ENCODE measurements at places on chromosomes 6 and 20.

- no peak for DNase-seq
Observed at GRCh38 chr20:51067792-51068191, 44.9 kb upstream of the KCNG1 start.

- DNase-seq = no peak
Observed at GRCh38 chr20:37351689-37352607, 6.0 kb downstream of the SRC start.

DNA sequence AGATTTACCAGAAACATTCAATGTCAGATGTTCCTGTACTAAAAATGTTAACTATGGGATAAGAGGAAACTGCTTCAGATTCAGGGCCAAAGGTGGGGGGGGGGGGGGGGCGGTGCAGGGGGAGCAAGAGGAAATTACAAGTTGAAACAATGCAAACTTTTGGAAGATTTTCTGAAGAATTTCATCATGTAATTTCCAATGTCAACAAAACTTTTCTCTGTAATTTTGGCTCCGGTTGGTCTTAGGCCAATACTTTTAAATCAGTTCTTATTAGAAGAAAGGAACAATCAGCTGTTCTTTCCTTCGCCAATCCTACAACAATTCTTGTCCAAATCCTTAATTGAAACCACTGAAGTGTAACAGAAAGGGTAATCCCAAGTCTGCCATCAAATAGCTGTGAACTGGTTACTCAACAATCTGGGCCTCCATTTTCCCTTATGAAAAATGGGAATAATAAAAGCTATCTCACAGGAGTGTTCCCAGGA is 13.1 kb downstream of the UQCC1 start:
- DNase-seq = no peak

DNA sequence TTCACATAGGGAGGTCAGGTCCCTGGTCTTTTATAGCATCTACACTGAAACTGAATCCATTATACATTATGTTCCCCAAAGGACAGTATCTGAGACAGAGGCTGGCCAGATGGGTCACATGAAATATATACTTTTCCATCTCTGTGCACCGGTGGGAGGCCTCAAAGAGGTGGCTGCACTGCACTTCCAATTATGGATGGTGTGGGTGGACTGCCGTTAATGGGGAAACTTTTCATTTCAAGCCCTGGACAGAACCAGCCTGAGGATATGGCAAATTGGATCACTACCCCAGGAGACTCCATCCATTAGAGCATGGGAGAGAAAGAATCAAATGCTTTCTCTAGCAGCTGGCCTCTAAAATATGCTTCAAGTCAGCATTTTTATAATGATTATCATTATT is 280.5 kb upstream of the OPRM1 start:
- no peak for DNase-seq

DNA sequence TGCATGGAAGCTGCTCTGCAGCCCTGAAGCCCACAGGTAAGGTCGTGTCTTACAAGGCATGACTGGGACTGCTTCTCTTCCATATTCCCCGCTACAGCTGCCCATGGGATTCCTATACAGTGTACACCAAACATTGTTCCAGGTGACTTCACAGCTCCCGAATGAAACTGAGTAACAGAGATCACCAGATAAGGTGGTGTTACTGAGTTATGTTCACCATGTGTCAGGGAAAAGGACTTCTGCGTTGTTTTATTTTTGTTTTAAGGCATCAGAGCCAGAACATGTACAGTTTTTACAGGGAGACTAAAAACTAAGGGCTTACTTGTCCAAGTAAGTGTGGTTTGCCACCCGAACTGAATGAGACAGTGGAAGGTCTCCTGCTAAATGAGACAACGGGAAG is 138.3 kb downstream of the CD83 start:
- no peak for DNase-seq

DNA sequence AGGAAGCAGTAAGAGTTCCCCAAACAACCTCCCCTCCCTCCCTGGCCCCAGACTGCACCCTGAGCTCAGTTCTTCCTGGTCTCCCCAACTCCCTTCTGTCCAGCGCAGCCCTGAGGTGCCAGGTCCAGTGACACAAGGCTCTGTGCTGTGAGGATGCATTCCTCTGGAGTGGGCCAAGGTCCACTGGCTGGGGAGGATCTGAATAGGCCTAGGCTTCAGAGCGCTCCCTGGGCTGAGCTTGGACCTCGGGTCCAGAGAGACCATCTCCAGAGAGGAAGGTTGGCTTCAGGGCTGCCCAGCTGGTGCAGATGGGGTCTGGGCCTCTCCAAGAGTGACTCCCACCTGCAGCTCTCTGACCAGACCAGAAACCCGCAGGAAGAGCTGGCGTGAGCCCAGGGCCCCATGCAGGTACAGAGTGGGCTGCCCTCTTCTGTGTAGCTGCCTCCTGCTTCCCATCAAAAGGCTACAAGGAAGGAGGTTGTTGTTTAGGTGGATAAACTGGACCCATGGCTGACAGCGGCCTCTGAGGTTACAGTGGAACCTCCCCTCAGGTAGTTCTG is 52.3 kb upstream of the MLN start:
- DNase-seq = no peak

DNA sequence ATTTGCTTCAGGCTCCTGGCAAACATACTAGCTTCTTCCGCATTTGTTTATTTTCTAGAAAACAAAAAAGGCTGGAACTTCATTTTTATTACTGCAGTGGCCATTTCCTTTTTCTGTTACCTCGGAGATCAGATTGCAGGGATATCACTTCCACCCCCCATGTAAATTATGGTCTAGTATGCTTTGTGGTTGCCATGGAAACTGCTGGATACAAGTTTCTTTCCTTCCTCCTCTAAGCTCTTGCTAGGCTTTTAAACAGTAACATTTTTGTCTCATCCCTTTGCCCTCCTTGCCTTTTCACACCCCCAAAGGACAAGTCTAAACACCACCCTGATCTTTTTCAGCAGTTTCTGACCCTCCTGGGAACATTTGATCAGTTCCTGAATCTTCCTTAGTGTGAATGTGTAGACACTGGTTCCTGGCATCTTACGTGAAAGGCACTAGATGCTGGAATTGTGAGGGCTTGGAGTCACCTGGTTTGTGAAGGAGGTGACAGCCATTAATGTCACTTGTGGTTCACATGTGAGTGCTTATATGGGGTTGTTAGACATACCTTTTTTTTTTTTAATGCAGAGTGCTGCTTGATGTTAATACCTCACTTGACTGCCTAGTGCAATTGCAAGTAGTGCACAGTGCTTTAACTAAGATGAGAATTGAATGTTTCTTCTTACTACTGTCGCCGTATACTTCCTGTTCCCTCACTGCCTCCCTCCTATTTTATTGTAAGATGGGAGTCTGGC is 181.6 kb downstream of the JARID2 start:
- DNase-seq = no peak

- DNase-seq = no peak
Observed at GRCh38 chr20:49132995-49133478, 55.1 kb downstream of the STAU1 start.

GRCh38 chr6:5328800-5329199 is 67.5 kb downstream of the FARS2 start:
- DNase-seq = no peak

- no peak for DNase-seq
Observed at GRCh38 chr6:27119329-27119728, 128.2 kb upstream of the PRSS16 start.

DNA sequence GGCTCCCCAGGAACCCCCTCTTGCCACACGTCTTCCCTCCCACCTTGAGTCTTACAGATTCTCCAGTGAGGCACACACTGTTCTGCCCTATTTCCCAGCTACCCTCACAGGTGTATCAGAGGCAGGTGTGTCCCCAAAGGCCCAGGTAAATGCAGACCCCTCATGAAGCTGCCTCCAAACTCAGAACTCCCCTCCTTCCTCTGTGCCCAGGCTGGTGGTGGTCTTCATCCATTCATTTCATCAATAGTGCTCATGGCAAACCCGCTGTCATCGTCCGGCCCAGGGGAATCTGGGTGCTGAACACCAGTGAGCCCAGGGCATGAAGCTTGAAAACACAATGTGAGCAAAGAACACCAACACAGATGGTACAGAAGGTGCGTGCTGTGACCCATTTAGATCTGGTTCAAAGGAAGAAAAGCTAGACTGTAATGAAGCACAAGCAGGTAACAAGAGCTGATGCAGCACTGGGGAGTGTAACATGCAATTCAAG is 213.1 kb downstream of the SYNDIG1 start:
- DNase-seq = no peak

DNA sequence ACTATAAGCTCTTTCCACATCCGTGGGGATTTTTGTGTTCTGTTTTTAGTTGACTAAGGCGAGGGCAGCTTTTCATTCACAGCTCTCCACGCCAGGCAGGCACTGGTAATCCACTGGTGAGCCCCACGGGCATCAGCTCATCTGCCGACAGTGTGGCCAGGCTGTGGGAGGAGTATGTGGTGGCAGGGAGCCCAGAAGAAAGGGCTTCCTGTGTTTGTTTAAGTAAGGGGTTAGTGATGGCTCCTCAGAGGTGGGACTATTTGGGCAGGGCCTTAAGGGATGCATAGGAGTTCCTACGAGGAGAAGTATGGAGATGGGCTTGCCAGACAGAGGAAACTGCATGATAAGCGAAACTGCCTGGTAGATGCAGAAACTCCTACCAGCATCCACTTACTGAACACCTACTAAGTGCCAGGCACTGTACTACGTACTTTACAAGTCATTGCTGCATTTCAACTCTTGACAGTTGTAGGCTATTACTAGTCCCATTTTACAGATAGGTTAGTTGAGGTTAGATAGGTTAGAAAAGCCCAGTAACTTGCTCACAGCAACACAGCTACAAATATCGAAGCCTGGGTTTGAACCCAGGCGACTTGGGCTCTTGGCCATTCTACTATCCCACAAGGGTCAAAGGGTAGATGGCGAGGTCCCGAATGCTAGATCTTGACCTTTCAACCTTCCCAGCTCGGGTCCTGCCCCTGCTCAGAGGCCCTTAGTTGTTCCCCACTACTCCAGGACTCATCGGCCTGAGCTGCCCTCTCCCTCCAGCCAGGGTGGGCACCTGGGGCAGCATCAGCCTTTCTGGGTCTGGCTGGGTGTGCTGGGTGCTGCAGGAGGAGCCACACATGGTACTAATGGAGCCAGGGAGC is 55.1 kb downstream of the CEBPB start:
- no peak for DNase-seq

DNA sequence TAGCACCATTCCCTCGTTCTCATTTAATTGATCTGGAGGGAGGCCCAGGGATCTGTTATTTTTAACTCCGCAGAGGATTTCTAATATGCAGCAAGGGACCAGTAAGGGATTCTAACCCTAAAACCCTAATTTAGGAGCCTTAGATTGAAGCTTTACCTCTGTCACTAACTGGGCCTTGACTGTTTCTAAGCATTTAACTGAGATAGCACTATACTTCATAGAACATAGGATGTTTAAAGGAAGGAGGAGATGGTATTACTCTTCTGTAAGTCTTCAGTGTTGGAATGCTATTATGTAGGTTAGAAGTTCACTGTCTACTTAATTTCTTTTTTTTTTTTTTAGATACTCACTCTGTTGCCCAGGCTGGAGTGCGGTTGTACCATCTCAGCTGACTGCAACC is 242.5 kb downstream of the ZFAND3 start:
- DNase-seq = no peak

GRCh38 chr6:147888374-147888773 is 379.9 kb downstream of the SAMD5 start:
- no peak for DNase-seq

GRCh38 chr6:72133324-72133723 is 247.0 kb downstream of the RIMS1 start:
- no peak for DNase-seq

GRCh38 chr6:3322366-3322890 is 63.7 kb downstream of the PSMG4 start:
- no peak for DNase-seq

GRCh38 chr20:32969356-32970114 is 34.7 kb downstream of the SUN5 start:
- no peak for DNase-seq

GRCh38 chr20:37335642-37336368 is 10.1 kb upstream of the SRC start:
- DNase-seq = no peak

DNA sequence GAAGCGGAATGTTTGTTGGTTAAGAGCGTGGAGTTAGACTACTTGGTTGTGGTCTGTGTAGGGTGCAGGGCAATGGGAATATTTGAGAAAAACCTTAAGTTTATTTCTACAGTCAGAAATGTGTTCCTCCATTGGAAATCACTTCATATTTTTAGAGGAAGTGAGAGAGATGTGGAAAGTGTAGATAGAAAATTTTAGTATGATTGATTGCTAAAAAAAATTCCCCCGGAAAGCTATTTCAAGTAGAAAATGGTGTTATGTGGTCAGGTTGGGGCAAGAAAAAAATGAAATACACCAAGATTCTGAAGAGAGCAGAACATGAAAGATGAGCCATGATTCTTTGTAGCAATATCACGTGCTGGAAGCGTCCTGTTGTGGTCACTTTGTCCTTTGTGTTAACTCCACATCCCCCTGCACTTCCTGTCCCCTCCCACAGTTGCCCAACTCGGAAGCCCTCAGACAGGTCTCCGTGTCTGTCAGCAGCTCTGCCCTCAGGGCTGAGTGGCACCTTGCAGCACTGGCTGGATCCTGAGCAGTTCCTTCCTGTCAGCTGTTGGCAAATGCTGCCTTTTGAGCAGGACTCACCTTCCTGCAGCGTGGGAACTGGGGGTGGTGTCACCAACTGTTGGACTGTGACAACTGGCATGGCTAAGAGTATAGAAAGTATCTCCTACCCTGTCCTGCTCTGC is 137.5 kb upstream of the SLC24A3 start:
- DNase-seq = no peak

DNA sequence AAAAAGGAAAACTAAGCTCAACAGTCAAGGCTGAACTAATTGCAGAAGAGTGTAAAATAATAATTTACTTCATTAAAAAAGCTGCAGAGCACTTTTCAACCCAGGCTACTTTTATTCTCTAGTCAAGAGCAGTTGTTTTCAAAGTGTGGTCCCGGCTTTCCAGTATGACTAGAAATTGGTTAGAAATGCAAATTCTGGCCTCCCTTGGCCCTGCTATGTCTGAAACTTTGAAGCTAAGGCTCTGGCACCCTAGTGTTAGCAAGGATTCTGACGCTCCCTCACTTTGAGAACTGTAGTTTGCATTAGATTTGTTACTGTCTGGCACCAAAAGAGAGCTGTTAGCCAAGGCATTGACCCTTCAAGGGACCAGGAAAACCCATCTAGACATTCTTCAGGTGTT is 9.5 kb upstream of the NXT1 start:
- DNase-seq = no peak

DNA sequence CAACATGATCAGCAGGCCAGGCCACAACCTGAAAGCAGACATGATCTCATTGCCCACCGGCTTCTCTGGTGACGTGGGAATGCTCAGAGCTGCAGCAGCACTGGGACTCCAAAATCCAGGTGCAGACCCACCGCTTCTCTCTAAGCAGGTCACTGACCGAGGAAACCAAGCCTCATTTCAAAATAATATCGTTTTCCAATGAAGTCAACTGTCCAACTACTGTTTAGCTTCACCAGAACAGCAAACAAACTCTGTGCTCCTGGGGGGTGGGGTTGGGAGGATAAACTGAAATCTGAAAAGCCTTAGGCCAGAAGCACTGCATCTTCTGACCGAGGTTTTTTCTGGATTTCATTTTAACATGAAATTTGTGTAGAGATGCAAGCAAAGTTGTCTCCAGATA is at the start of gene GPLD1:
Gene GPLD1 (minus strand): TSS at position 109 of the 400 bp plus-strand sequence. CDS start 67 bp downstream, at position 42.
- DNase-seq = no peak

GRCh38 chr20:62685781-62686555 is 22.7 kb upstream of the NTSR1 start:
- DNase-seq = no peak

GRCh38 chr6:147546501-147547368 is 38.2 kb downstream of the SAMD5 start:
- DNase-seq = no peak

GRCh38 chr6:54846857-54847674 is 495 bp downstream of the FAM83B start:
- DNase-seq = no peak

GRCh38 chr6:35798706-35799105 is 1.6 kb upstream of the CLPS start:
- DNase-seq = no peak

- no peak for DNase-seq
Observed at GRCh38 chr6:148836751-148837150, 89.9 kb downstream of the UST start.
